ENCODE measurements at places on chromosomes 6 and 20. TPM values are rescaled to one million over a fixed set of nuclear protein-coding genes. Genes with fewer than 3 reads are reported as not detected.

The CNR1 gene
- not detected for total RNA-seq

The ZNF292 gene
- 58.8 TPM for total RNA-seq

DNA sequence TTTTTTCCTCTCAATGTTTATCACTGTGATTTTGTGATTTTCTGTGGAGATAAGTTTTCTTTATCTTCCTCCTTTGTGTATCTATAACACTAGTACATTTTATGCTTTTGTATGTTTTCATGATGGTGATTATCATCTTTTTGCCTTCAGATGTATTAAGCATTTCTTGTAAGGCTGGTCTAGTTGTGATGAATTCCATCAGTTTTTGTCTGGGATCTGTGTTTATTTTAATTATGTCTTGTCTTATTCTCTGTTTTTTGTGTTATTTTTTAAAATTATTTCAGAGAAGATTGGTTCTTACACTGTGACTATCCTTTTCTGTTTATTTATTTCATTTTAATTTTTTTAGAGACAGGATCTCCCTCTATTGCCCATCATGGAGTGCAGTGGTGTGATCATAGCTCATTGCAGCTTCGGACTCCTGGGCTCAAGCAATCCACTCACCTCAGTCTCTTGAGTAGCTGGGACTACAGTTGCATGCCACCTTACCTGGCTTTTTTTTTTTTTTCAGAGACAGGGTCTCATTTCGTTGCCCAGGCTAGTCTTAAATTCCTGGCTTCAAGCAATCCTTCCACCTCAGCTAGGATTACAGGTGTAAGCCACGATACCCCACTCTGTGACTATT is 187.4 kb downstream of the SLC16A10 start:
- H3K27ac ChIP-seq, result no peak overlapping the region
- H3K4me3 ChIP-seq, result no peak overlapping the region
- peaks cover 4% of the 10 kb centered on the region for H3K4me1 ChIP-seq
- peaks cover 71% of the 10 kb centered on the region for H3K36me3 ChIP-seq
- DNase-seq, result no peak

- no peaks in the 10 kb centered on the region for H3K36me3 ChIP-seq
- no peaks in the 10 kb centered on the region for H3K27me3 ChIP-seq
- H3K27ac ChIP-seq, result no peak overlapping the region
- no peak for DNase-seq
- no peaks in the 10 kb centered on the region for H3K4me1 ChIP-seq
Observed at GRCh38 chr20:7585126-7585679, 355.1 kb downstream of the HAO1 start.
